ENCODE measurements at places on chromosomes 16 and 17.

DNA sequence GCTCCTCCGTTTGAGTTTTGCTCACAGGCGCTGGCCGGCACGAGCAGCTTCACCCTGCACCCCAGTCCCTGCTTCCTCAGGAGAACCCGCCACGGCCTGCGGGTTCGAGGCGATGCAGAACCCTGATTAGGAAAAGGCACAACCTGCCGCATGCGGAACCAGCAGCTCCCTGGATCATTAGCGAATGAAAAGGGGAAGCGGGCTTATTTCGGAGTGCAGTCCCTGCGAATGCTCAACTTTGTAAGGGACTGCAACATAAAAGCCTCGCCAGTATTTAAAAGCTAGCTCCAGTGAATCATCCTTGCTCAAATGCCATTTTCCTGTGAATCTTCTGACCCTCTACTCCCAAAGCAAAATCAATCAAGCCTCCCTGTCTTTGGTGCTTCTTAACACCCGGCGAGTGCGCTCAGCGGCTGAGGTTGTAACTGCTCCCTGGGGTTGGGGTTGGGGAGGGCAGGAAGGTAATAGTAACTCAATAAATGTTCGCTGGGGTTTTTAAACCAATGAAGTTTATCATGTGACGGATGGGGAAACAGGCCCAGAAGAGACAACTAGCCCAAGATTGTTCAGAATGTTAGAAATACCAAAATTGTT is 678 bp upstream of the AKAP10 start:
- DNase-seq, result no peak

DNA sequence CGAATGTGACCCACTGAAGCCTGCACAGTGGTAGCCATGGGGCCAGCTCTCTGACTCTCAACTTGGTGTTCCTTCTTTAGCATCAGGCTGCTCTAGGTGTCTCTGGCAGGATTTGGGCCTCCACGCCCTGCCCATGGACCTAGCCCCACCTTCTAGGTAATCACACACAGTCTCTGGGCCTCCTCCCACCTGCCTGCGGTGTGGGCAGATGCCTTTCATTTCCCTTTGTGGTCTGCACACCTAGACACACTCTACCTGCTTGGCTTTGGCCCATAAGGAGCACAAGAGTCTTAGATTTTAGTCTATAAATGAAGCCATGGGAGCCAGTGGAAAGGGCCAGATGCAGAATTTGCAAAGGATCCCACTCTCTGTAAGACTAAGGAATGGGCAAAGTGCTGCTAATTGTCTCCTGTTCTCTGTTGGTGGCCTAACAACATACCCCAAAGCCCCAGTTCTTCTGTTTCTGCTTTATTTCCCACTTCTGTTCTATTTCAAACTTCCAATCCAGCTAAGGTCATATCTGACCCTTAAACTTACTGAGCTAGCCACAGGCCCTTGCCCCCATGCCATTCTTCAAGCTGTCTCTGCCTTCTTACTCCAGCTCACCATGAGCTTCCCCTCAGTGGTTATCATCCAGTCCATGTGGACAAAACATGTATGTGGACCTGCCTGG is 7.2 kb upstream of the MFSD6L start:
- no peak for DNase-seq

DNA sequence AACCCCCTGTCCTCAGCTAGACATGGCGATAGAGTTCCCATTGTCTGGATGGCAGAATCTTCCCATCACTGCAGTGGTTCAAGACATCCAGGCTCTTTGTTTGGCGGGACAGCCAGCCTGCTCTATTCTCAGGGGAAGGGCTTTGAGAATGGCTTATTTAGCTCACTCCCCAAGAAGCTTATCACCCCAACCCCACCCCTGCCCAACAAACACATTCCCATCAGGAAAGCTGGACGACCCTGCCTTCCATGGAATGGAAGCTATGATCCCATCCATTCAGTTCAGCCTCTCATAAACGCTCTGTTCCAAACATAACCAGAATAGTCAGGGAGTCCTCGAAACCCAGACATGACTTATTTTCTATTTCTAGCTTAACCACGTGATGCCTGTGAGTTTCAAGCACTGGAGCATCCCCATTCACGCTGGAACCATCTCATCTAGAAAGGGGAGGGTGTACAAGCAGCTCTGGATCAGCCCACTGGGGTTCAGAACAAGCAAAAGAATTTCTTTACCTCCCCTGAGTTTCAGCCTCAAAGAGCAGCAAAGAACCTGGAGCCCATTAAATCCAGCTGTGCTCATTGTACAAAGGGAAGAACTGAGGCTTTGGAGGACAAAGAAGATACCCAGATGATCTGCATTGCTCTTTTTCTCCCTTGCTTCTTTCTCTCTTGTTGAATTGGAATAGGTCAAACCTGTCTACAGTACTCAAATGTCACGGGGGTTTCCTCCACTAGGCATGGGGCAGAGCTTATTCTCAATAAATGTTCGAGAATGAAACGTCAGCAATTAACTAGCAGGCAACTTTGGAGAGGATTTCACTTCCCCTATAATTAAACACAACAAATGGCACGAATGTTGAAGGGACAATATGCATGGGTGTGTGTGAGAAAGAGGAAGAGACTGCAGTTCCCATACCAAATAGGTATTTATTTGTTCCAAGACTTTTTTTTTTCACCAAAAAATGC is 93.1 kb downstream of the XYLT1 start:
- DNase-seq, result no peak

GRCh38 chr16:57413301-57413730 is 8.7 kb downstream of the CCL17 start:
- no peak for DNase-seq

DNA sequence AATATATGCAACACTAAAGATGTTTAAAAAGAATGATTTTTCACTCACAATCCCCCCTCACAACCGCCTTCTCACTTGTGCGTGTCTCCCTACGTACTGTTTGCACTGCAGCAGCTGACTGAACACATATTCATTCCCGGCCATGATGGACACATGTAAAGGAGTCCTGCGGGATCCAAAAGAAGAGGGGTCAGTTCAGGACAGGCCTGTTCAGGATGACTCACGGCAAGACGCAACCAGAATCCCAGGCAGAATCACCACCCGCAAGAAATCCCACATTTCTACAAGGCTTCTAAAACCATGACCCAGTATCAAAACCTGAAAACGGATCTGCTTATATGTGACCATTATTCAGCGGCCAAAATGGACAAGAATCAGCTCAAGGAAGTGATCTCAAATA is 52.3 kb downstream of the CYB5D2 start:
- no peak for DNase-seq

GRCh38 chr16:31081428-31082351 is 7.1 kb downstream of the PRSS53 start:
- DNase-seq, result no peak

DNA sequence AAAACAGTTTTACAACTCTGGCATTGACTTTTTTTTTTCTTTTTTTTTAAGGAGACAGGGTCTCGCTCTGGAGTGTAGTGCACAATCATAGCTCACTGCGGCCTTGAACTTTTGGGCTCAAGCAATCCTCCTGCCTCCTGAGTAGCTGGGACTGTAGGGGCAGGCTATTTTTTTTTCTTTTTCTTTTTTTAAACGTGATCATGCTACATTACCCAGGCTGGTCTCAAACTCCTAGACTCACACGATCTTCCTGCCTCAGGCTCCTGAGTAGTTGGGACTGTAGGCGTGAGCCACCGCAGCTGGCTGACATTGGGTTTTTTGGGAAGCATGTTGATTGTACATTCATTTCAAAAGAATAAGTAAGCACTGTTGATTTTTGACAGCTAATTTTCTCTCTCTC is 32.1 kb downstream of the TNRC6A start:
- no peak for DNase-seq

- no peak for DNase-seq
Measured at GRCh38 chr17:19470530-19471261, 59.7 kb downstream of the RNF112 start.

DNA sequence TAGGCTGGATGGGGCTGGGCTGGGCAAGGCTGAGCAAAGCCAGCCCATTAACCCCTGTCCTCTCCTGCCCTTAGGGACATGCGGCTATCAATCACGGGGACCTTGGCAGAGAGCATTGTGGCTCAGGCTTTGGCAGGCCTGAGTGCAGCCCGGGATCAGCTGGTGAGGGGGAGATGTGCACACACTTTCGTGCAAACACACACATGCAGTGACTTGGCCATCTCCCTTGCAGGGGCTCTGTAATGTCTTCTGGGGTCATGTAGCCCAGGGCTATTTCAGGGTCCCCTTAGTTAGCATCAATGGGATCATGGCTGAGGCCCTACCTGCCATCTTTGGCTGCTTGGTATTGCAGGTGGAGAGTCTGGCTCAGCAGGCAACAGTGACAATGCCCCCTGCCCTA is 6.9 kb downstream of the CARMIL2 start:
- DNase-seq, result no peak

GRCh38 chr16:49924078-49924477 is 68.2 kb upstream of the ZNF423 start:
- peak; percentile 5 for DNase-seq

DNA sequence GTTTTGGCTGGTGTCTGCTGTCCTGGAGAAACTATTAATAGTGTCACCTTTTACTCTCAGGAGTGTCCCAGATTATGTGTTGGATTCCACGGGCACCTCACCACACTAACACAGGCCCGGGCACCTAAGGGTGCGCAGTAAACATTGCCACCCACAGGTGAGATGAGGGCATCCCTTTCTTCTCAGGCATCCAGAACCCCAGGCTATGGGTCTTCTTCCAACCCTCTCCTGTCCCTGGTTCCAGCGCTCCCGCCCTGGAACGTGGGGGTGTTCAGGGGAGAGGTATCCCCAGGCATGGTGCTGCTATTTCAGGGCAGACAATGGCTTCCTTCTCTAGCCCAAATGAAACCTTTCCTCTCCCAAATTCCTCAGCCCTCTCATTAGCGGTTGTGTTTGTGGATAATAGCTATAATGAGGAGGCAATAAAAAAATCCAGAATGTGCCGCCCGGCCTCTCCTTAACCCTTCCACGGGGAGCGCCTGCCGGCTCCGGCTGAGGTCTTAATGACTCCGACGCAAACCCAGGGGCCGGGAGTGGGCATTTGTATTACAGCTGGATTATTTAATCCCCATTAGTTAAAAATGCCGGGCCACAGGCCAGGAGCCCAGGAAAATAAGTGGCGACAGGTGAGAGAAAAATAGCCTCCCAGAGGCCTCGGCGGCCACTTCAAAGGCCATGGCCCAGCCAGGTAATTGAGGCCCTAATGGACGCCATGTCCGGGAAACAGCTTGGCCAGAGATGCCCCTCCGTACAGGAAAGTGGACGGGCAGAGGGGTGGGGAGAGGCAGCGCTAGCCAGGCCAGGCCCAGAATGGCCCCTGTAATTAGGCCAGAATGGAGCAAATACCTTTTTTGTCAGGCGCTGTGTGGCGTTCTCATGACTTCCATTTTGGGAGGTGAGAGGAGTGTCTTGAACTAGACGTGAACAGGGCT is 102.8 kb downstream of the IRX5 start:
- no peak for DNase-seq

DNA sequence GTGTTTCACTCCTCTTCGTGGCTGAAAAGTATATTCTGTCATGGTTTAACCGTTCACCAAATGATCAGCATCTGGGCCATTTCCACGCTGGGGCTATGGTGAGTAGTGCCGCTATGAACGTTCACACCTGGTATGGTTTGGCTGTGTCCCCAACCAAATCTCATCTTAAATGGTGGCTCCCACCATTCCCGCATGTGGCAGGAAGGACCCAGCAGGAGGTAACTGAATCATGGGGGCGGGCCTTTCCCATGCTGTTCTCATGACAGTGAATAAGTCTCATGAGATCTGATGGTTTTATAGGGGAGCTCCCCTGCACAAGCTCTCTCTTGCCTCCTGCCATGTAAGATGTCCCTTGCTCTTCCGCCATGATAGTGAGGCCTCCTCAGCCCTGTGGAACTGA is 45.7 kb upstream of the ZNF469 start:
- no peak for DNase-seq

GRCh38 chr16:80114699-80115098 is 426.1 kb upstream of the DYNLRB2 start:
- DNase-seq, result no peak

- no peak for DNase-seq
Measured at GRCh38 chr17:27180322-27180721, 113.6 kb upstream of the WSB1 start.

- DNase-seq, result no peak
Measured at GRCh38 chr16:85383836-85384832, 229.0 kb upstream of the GSE1 start.

GRCh38 chr16:22664132-22664531 is 149.8 kb upstream of the HS3ST2 start:
- DNase-seq, result no peak

DNA sequence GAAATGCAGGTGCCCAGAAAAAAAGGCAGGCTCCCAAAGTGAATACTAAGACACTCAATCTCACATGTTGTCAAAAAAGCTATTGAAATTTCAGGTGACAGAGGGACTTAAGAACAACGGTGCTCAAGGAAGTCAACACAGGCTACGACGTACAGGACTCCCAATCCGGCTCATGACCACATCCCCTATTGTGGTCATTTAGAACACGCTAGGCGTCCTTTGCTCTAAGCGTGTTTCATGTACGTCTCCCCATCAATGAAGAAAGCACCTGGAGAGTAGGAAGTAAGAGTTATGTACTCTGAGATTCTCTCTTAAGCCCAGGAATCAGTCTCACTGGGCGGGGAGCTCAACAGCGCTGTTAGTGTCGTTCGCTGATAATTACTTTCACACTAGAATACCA is 94.1 kb downstream of the MRM3 start:
- no peak for DNase-seq

DNA sequence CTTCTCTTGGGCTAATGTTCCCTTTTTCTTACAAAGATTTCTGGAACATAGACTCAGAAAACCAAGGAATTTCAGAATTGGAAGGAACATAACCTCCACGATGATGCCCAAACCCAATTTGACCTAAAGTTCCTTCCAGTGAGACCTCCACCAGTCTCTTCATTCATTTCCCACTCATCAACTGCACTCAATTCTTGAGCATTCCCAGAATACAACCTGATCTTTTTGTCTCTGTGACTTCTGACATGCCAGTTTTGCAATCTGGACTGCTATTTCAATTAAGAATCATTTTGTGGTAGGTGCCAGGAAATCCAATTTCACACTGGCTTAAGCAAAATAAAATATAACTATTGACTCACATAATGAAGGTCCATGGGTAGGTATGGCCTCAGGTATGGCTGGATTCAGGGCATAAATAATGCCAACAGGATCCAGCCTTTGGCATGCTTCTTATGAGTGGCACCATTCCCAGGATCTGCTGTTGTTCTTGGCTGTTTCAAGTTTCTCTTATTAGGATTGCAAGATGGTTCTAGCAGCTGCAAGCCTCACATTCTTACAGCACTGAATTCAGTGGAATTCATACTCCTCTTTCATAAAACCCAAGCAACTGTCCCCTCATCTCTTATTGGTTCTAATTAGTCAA is 184.3 kb downstream of the HS3ST4 start:
- DNase-seq, result no peak

- no peak for DNase-seq
Measured at GRCh38 chr16:5006348-5007193, 27.2 kb downstream of the NAGPA start.

Data from LoVo (cell line).